Activated CD8-positive, alpha-beta memory T cell treated with anti-CD3 and anti-CD28 coated beads for 24 hours (primary cell): ENCODE measurements at places on chromosomes 11 and 22.

- no peak for DNase-seq
Measured at GRCh38 chr22:21972806-21973205, 9.8 kb downstream of the TOP3B start.

DNA sequence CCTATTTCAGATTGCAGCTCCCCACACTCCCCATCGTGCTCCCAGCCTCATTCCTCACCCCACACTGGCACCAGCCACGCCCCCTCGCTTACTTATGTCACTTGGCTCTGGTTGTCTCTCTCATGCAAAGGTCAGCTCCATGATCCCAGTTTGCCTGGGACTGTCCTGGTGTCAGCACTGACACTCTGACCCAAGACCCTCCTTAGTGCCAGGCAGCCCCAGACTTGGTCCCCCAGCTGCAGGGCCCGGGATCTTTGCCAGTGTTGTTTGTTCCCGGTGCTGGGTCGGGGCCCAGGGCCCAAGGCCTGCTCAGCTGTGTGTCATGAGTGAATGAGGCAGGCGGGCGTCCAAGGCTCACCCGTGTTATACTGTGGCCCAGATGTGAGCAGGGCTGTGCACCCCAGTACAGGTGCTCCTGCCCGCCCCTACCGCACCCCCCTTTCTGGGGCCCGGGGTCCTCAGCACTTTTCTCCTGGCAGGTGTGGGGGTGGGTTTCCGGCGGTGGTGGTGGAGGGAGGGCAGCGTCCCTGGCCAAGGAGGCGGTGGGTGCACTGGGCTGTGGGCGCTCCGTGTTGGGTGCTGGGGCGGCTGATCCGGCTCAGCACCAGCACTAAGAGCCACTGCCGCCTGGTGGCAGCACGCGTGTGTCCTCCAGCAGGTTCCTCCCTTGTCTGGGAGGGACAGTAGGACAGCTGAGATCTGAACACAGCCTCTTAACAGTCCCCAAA lies 19.5 kb downstream of the IL17REL start:
- peak; percentile 87 for DNase-seq

DNA sequence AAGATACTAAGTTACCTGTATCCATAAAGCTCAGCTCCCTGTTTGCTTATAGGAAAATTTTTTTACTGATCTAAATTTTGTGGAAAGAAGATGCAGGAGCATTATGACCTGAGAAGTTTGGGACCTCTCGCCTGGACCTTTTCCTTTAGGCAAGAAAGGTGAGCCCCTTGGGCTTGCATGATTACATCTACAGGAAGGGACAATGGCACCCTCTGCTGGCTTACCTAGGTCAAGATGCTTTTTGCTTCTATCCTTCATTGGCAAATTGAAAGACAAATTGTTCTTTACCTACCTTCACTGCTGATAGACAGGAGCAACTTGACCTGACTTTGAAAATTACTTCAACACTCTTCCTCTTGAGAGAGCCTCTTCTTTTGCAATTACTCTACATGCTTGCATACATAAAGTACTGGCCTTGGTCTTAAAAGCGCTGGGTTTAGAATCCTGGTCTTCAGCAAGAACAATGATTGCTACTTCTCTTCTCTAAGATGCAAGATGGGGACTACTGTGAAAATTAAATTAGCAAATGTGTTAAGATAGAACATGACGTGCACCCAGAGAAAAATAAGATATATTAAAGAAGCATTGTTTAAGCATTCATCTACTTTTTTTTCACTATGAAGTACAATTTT lies 147.2 kb downstream of the TRPC6 start:
- DNase-seq: no peak

- no peak for DNase-seq
Measured at GRCh38 chr22:38148245-38148644, 33.4 kb downstream of the PLA2G6 start.

GRCh38 chr22:47600281-47600680 lies 837.8 kb downstream of the TBC1D22A start:
- DNase-seq: peak; percentile 28
